HT1080 (cell line): ENCODE measurements at places on chromosomes 2 and 18.

GRCh38 chr2:67898595-67898994 lies 164.2 kb downstream of the C1D start:
- no peak for DNase-seq

DNA sequence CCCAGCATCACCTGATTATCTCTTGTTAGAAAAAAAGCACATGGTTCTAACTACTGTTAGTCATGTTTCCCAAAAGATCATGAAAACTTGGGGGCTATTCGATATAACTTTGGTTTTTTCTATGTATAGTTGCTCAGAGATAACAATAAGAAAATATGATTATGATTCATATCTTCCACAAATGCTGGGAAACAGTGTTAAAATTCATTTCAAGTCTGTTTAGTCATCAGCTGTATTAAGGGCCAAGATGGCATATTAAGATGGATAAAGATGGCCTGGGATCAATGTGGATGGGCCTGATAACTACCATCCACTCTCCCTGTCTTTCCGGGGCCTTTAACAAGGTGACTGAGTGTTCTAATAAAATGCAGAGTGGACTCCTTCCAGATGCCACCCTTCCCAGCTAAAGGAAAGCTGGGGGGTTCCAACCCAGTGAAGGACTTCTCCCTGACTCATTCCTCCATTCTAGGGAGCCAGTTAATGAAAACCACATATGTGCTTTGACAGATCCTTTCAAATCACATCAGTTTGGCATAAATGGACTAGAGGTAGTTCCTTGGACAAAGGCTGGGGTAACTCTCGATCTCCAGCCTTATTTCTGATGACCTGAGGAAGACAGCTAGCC lies 221.6 kb downstream of the VAPA start:
- DNase-seq = no peak

GRCh38 chr2:20403774-20404312 lies 43.0 kb upstream of the RHOB start:
- no peak for DNase-seq

GRCh38 chr2:25976983-25977741 lies 5.1 kb downstream of the KIF3C start:
- peak; percentile 69 for DNase-seq

DNA sequence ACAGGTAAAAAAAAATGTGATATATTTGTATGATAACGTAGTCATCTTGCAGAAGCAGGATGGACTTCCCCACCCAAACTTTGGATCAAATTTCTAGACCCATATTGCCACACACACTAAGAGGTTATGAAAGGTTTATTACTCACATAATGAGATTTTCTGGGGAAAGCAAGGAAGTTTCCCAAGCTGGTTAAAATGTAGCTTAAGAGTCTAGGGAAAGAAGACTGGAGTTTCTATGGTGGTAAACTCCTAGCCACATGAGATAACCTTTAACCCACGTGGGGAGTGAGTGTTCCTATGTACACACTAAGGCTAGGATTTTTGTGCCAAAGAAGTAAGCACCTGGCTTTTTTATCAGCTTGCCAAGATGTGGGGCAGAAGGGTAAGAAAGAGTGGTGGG lies 335.7 kb upstream of the UBE2E3 start:
- DNase-seq = peak; percentile 81

- DNase-seq = no peak
Observed at GRCh38 chr2:54897420-54898310, 152.6 kb downstream of the RTN4 start.

GRCh38 chr2:238975408-238975807 lies 127.5 kb downstream of the TWIST2 start:
- no peak for DNase-seq

DNA sequence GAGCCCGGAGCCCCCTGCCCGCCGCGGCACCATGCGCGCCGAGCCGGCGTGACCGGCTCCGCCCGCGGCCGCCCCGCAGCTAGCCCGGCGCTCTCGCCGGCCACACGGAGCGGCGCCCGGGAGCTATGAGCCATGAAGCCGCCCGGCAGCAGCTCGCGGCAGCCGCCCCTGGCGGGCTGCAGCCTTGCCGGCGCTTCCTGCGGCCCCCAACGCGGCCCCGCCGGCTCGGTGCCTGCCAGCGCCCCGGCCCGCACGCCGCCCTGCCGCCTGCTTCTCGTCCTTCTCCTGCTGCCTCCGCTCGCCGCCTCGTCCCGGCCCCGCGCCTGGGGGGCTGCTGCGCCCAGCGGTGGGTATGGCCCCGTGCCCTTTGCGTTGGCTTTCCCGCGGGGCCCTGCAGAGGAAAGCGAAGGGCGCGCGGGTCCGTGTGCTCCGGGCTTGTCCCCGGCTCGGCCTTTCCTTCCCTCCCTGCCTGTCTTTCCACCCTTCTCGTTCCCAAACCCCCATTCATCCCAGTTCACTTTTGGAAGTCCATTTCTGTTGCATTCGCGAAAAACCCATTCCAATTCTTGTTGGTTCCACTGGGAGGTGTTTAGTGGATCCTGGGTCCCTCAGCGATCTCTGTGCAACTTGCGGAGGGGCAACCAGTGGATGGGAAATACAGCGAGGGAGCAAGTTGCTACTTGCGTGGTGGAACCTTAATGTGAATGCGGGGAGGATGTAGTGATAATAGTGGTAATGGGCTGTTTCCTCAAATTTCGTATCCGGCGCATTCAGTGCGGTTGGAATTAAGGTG lies 599 bp downstream of the ADAM23 start:
- DNase-seq = no peak

DNA sequence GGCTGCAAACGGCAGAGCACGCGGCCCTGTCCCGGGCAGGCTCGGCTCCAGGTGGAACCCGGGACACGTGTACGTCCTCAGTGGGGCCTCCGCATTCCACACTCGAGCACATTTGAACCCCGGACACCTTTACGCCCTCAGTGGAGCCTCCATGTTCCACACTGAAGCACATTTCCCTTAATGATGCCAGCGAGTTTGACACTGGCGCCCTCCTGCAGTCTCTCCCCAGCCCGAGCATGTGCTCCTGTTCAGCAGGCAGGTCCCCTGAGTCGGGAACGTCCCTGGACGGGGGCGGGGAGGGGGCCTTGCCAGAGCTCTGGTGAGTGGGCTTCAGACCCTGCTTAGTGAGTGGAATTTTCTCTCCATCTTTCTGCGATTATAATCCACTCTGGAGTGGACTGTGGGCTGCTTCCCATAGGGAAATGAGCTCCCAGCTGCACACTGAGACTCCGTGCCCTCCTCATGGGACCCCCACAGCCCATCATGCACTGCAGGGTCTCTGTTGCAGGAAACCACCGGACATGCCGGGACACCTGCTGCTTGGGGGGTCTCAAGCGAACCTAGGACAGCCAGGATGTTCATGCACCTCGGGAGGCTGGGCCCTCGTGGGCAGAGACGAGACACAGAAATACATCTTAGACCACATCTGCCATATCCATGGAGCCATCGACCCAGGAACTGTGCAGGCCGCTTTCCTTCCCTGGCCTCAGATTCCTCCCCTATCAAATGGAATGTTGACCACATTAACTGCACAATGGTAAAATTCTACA lies 70.3 kb upstream of the SNTG2 start:
- no peak for DNase-seq

DNA sequence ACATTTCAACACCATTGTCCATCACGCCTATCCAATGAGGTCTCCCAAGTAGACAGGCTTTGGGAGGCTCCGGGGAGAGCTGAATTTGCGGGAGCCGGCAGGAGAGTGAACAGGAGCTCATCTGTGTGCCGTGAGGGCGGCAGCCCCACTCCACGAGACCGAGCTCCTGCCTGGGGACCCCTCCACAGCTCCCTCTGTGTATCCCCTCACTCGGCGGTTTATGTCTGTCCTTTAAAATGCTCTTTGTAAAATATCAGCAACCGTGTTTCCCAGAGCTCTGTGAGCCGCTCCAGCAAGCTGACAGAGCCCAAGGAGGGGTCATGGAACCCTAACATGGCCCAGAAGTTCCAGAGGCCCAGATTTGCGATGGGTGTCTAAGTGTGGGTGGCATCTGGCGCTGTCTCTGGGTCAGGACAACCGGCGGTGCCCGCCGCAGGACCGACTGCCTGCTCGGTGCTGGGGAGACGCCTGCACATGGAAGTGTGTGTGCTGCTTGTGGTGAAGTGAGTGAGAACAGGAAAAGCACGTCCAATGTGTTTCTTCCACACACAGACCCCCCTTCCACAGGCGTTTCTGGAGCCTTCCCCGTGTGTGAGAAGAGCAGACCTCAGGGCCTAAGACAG lies 34.8 kb downstream of the SLC66A2 start:
- DNase-seq = no peak
